ENCODE measurements at places on chromosomes 3 and 15. TPM values are rescaled to one million over a fixed set of nuclear protein-coding genes. Genes with fewer than 3 reads are reported as not detected.
A peak's percentile ranks its signal among the peaks of the same experiment; 100 is the strongest.

- DNase-seq = no peak
Observed at GRCh38 chr3:12708584-12709192, 44.8 kb upstream of the RAF1 start.

- peak; percentile 83 for DNase-seq
Observed at GRCh38 chr3:43155464-43156121, 49.7 kb upstream of the POMGNT2 start.

GRCh38 chr15:49412797-49413196 is 10.2 kb upstream of the FGF7 start:
- no peak for DNase-seq

CLCN2 gene
- 1.3 TPM for total RNA-seq

- no peak for DNase-seq
Observed at GRCh38 chr3:129867506-129868124, 25.9 kb downstream of the TMCC1 start.

DNA sequence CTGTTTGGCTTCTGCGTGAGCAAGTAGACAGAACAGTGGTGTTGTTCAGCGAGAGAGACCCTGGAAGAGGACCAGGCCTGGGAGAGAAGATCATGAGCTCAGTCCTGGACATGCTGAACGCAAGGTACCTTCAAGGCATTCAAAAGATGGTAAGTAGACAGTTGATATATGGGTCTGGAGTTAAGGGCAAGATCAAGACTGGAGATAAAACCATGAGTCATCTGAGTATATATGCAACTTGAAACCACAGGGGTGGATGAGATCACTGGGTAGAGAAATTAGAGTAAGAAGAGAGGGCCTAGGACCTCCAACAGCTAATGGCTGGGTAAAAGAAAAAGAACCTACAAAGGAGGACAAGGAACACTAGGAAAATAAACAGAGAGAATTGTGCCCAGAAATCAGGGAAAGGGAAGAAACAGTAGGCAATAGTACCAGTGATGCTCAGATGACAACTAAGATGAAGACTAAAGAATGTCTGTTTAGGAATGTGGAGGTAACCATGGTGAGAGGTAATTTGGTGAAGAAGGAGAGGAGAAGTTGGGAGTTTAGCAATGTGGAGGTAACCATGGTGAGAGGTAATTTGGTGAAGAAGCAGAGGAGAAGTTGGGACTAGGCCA is 343.2 kb upstream of the ADAMTS9 start:
- DNase-seq = no peak

TPRG1 gene
- 0.41 TPM for total RNA-seq

GRCh38 chr3:158658889-158659288 is 13.6 kb downstream of the LXN start:
- DNase-seq = no peak

DNA sequence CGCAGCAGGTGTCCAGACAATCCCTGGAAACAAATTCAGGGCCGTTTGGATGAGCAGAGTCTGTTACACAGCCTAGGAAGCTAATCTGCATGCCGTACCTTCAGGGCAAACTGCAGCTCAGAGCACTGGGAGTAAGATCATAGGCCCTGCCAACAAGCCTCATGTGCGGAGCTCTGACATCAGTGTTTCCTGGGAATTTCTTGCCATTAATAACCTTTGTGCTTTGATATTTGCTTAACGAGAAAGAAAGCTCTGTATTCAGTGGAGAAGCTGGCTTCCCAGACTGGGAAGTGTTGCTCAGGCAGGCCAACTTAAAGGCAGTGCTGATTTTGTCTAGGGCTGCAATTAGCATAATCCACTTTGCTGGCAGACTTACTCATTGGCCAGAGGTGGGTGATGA is 116.1 kb upstream of the KLHL25 start:
- DNase-seq = no peak

DNA sequence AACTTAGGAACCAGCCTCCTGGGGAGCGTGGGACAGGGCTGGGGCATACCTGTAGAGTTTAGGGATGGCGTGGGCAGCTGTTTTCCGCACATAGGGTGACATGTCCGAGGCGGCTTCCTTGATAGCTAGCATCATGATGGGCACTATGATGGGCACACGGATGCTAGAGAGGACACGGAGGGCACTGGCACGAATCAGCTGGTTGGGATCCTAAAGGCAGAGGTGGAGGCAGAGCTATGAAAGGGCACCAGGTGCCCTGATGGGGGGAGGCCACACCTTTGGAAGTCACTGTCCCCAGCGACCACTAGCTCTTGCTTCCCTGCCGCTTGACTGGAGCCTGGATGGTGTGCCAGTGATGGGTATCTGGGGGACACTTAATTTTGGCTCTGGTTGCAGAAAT is 28.3 kb downstream of the AP3B2 start:
- no peak for DNase-seq

PCCB gene
- 43.2 TPM for total RNA-seq

PTX3 gene
- total RNA-seq = 0.59 TPM

Measured in right atrium auricular region (tissue), 2 donors.